ENCODE measurements at places on chromosomes 5 and 9.
A peak's percentile ranks its signal among the peaks of the same experiment; 100 is the strongest.

DNA sequence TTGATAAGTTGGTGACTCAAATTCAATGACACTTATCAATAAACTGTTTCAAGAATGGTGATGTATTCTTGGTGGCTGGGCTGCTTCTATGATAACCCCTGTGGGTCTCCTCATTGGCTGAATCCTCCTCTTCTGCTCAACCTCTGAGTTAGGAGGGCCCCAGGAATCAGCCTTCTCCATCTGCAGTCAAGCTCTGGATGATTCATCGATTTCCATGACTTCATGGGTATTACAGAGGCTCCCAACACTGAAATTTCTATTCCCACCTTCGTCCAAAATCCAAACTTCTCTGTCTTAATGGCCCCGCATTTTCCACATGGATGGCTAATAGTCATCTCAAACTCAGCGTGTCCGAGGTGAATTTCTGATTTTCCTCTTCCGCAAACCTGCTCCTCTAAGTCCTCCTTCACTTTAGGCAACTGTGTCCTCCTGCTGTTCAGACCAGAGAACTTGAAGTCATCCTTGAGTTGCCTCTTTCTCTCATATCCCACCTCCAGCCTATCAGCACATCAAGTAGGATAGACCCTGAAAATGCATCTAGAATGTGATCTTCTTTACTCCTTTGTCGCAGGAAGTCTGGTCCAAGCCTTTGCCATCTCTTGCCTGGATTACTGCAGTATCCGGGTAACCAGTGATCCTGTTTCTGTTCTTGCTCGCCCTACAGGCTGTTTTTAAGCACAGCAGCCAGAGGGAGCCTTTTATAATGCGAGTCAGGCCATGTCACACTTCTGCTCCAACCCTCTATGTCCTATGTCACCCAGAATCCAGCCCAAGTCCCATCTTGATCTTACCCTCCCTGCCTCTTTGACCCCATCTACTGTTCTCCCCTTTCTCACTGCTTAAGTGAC lies 41.4 kb upstream of the IL7R start:
- DNase-seq, result no peak

GRCh38 chr5:78809444-78809843 lies 160.9 kb upstream of the LHFPL2 start:
- no peak for DNase-seq

DNA sequence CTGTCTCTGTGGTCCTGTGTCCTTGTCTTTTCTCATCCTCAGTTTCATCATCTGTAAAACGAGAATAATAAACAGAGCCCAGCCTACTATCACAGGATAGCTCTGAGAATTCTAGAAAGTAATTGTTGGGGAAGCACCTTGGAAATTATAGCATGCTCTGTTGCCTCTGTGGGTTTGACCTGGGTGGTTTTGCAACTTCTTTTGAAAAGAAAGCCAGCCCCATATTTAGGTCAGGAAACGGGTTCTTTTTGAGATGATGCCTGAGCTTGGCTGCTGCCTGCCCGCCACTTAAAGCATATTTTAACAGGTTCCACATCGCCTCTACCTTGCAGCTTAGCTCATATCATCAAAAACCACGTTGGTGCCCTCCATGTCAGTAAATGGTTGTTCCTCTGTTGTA lies 111.1 kb downstream of the TLR4 start:
- DNase-seq, result no peak

DNA sequence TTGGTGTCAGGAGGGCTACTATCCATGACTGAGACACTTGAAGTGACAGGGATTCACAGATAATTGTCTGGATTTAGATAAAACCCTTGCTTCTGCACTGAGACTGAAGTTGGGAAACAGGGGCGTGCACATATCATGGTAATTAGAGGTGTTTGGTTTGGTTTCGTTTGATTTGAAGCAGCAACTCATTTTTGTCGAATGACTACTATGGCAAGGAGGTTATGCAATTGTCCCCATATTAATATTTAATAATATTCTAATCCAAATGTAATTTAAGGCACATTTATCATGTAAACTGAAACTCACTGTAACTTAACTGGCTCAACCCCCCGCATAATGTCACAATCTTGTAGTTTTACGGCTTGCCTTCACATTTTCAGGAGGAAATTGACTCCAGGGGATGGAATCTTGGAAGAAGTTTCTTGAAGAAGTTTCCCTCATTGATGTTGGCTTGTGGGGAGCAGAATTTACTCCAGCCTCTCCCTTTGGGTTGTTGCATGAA lies 12.5 kb downstream of the ZNF366 start:
- no peak for DNase-seq

GRCh38 chr5:154653418-154653763 lies 101.8 kb upstream of the LARP1 start:
- no peak for DNase-seq

- DNase-seq, result no peak
Measured at GRCh38 chr9:33139421-33140228, 27.5 kb downstream of the B4GALT1 start.

DNA sequence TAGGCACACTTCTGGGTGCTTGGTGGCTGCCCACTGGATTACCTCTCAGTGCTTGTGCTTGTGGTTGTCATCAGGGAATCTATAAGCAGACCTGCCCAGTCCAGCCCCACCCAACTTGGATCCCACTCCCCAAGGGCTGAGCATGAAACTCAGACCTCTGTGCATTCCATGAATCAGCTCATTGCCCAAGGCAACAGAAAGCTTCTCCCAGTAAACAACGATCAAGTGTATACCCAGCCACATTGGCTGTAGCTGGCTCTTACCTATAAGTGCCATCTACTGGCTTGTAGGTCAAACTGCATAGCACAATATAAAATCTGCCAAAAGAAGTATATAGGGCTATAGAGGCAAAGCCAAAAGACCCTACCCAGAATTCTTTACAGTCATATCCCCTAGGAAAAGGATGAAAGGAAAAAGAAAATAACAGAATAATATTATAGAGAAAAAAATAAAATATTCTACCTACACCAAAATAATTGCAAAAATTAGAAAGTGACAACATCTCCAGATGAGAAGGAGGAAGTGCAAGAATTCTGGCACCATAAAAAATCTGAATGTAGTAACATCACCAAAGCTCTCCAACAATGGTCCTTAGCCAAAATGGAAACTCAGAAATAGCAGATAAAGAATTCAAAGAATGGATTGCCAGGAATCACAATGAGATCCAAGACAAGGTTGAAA lies 321.0 kb upstream of the TRPC7 start:
- no peak for DNase-seq

GRCh38 chr5:14382640-14383039 lies 199.0 kb upstream of the OTULINL start:
- DNase-seq, result no peak

- peak; percentile 34 for DNase-seq
Measured at GRCh38 chr5:98769210-98769958, 4.1 kb upstream of the RGMB start.

- no peak for DNase-seq
Measured at GRCh38 chr9:100020121-100020795, 78.5 kb downstream of the ERP44 start.

DNA sequence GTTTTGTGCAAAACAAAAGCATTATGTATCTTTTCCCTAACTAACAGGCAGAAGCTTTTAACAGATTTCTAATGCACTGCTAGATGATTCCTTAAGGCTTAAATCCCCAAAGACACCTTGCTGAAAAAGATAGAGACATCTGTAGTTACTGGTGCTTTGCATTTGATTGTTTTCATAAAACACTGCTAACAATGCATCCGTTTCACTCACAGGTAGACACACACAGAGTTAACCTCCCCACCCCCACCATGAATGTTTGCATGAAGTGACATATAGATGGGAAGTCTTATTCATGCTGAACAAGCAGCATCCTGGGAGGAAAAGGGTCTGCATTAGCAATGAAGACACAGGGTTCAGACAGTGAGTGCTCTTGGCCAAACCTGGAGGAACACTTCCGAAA lies 100.9 kb downstream of the ASTN2 start:
- no peak for DNase-seq

DNA sequence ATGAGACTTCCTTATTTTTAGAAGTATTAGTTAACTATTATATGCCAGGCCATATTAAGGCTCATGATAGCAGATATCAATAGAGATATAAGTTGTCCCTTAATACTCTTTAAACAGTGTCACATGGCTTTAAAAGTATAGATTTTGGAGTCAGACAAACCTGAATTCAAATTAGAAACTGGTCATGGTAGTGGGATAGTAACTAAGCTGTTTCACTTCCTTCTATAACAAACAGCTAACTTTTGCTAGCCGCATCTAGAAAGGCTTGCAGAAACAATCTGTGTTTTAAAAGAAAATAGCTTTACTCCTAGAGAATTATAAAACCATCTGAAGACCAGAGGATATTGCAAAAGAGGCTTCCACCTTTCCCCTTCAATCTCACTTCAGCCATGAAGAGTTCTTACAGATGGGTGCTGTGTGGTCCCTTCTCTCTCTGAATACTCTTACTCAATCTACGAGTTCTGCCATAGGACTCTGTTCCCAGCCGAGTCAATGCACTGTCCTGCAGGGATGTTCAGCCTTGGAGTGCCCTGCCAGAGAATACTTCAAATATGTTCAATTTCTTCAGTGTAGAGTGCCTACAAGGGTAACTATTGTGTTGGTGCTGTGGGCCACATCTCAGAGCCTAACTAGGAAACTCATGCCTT lies 810.2 kb downstream of the EFNA5 start:
- DNase-seq, result no peak

DNA sequence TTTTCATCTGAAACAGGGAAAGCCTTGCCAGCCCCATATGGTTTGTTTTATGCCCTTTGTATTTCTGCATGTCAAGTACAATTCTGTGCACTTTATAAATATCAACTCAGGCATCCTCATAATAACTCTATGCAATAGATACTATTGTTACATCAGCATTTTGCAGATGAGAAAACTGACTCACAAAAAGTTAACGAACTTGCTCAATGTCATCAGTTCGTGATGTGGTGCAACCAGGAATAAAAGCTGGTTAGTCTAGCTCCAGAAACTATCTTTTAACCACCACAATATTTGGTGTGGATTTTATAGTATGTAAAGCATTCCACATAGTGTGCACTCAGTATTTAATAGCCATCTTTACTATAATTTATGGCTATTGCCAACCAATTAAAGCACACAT lies 134.9 kb downstream of the MRPS30 start:
- no peak for DNase-seq

DNA sequence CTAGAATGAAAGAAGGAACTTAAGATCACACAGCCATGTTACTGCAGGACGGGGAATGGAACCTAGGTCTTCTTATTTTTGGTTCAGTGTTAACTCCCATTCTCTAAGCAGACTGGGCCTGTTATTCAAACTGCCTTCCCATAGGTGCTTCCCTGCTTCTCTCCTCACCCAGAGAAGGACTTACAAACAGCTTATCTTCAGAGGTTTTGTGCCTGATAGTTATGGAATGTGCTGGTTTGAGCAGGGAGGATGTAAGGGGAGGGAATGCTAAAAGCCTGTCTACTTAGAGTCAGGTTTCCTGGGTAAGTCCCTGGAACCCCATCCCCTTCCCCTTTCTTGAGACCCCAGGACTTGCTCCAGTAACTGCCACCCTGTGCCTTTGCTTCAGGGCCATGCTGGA lies 4.2 kb upstream of the PSMD5 start:
- DNase-seq, result no peak

Measured in memory B cell (primary cell).